ENCODE measurements at places on chromosomes 3 and 15.

DNA sequence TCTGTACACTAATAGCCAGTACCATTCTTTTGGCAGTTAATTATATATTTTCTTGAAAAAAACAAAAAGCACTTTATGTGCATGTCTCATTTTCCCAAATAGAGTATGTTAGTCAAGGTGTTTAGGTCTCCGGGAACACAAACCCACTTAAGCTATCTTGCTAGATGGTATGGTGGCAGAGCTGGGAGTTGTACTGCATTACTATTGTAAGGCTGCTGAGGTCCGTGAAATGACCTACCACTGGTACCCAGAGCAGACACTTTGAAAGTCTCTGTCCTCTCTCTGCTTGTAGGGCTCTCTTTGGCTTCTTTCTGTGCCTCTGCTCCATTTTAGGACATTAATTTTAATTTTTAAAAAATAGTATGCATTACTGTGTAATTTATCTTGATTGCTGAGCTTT lies 8.8 kb downstream of the TMOD3 start:
- DNase-seq: no peak

DNA sequence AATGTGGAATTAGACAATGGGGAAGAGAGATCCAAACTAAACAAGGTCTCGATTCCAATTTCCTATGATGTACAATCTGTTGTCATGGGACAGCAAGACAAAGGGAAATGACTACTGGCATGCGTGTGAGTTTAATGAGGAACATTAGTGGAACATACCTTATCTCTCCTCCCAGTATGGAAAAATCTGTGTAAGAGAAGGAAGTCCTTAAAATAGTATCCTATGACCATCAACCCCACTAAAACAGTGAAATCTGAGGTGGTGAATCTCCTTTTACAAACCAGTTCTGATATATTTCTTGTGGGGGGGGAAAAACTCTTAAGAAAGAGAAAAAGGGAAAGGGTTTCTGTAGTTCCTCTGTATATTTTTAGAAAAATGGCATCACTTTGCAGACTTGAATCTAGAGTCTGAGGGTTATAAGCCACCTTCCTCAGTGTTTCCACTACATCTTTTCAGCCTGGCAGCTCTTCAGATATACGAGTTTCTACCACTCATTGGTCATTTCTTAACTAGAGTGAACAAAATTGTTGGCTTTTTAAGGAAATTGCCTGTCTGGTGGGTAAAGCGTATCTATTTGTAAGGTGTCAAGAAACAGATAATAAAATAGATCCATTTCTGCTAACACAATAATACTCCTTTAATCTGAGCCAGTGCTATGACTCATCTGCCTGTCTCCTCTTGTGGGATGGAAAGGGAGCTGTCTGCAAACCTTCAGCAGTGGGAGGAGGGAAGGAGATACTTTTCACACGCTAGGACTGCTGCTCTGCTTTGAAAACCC lies 3.0 kb upstream of the TNFAIP8L3 start:
- DNase-seq: peak; percentile 32

GRCh38 chr3:192840143-192840836 lies 77.4 kb downstream of the MB21D2 start:
- DNase-seq: no peak

DNA sequence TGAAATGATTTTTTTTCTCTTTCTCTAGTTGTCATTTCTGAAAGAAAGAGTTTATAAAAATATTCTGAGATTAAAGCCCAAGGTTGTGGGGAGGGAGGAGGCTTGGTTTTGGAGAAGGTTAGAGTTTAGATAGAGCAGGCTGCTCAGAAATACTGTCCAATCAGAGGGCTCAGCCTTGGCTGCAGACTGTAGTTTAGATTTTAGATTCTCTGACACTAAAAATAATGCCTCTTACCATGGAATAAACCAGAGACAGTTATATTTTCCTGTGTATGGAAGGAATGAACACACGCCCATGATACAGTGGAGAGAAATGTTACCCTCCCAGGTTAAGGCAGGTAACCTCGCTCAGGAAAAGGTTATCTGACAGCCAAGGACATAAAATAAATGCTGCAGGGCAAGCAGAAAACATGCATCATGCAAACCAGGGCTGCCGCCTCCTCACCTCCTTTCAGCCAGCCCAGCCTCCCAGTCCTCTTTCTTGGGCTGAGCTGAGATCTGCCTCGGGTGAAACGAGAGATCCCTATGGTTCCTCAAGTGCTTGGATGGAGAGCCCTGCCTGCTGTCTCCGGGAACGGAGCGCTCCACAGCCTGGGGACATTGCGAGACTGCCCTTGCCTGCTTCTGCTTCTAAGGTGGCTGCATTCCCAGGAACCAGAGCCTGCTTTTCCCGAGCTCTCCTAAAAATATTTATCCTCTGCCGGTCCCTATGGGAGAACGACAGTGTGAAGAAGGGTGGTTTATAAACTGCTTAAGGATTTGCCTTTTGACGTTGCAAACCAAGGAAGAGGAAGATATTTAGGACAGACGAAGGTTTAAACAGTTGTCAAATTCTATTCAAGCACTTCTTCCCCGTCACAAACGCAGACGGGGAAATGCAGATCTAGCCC lies 848 bp downstream of the NCEH1 start:
- no peak for DNase-seq

DNA sequence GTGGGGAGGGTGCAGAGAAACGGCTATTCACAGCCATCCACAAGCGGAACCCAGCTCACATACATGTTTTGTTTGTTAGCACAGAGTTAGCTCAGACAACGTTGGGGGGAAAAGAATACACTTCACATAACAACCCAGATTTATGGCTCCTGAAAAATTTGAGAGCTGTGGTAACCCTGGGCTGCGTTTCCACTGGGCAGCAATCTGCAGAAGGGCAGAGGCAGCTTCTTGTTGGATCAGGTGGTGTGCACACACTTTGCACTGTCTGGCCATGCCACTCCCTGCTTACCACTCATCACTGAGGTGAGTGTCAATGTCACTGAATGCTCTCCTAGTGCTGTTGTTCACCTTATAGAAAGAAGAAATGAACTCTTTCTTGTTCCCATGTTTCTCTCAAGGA lies 299.8 kb upstream of the SOX14 start:
- no peak for DNase-seq

All from muscle of arm (tissue), 14 donors.